ENCODE measurements at places on chromosomes 13 and 19. TPM values are rescaled to one million over a fixed set of nuclear protein-coding genes. Genes with fewer than 3 reads are reported as not detected.

The PTPRH gene
- 6.1 TPM for total RNA-seq

The TMPRSS9 gene
- 1.0 TPM for total RNA-seq

The GRIK5 gene
- total RNA-seq: 21.4 TPM

The MTUS2 gene
- total RNA-seq: 18.5 TPM

The ELANE gene
- total RNA-seq: 6.4 TPM

The SYDE1 gene
- total RNA-seq: 23.3 TPM

The OR7D2 gene
- not detected for total RNA-seq

The BRME1 gene
- 5.5 TPM for total RNA-seq

The CELF5 gene
- total RNA-seq: 13.4 TPM

The ZNF737 gene
- total RNA-seq: 73.2 TPM

The RNF113B gene
- not detected for total RNA-seq
